ENCODE measurements at places on chromosomes 1 and 21. TPM values are rescaled to one million over a fixed set of nuclear protein-coding genes. Genes with fewer than 3 reads are reported as not detected.

- DNase-seq, result peak; percentile 84
Measured at GRCh38 chr1:37479255-37480124, 5.1 kb downstream of the ZC3H12A start.

DNA sequence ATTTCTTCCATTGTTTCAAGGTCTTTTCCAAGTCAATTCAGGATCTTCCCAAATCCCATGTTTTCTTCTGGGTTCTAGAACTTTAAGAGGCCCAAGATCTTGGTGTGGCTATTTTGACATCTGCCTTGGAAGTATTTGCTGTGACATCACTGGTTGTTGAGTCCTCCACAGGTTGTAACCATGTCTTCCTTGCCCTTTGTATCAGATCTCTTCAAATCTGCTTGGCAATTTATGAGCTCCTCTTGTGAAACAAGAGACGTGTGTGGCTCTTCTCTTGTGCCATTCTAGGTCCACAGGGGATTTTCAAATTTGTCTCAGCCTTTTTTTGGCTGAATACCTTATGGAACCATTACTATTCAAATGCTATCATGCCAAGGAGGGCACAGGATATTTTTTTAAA lies 60.3 kb upstream of the KCNK2 start:
- no peak for DNase-seq

GRCh38 chr1:9865724-9866123 lies 42.0 kb upstream of the CLSTN1 start:
- DNase-seq, result peak; percentile 69

Gene PTPN22
- not detected for total RNA-seq

Gene COL6A1
- total RNA-seq, result 8.5 TPM
